Effector memory CD4-positive, alpha-beta T cell (primary cell): ENCODE measurements at places on chromosomes 13 and 19.
A peak's percentile ranks its signal among the peaks of the same experiment; 100 is the strongest.

- DNase-seq, result no peak
These were observed 768 bp upstream of the SLC44A2 start for GRCh38 chr19:10624585-10624984.

DNA sequence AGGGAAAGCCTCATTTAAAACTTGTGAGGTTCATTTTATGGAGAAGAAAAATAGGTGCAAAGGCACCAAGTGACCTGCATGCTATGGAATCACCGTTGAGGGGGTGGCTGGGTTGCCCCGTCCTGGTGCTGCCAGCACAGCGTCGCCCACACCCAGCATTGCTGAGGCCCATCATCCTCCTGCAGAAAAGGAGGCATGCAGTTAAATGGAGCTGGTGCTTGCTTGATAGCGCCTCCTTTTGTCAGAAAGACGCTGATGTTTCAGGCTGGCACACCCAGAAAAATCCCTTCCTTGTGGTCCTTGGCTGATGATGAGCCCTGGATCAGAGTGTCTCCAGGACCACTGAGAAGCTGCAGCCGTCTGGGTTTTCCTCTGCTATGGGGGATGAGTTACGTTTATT, 36.9 kb downstream of the DHRS12 start:
- no peak for DNase-seq

- no peak for DNase-seq
These were observed 1.3 kb upstream of the SPIB start for GRCh38 chr19:50417111-50418081.

DNA sequence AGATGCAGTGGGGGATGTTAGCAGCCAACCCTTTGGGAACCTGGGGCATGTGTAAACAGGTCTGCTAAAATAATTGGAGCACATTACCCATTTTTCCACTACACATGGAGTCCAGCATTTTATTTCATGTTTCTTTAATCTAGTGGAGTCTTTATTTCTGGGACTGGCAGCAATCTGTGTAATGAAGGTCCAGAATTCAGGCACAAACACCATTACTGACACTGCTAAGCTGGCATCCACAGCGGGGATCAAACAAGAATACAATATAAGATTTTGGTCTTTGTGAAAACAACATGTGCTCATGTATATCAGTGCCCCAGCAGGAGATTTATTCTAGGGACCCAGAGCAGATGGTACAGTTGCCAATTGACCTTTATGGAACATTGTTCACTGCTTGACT, 1587.0 kb upstream of the PRR20A start:
- no peak for DNase-seq

DNA sequence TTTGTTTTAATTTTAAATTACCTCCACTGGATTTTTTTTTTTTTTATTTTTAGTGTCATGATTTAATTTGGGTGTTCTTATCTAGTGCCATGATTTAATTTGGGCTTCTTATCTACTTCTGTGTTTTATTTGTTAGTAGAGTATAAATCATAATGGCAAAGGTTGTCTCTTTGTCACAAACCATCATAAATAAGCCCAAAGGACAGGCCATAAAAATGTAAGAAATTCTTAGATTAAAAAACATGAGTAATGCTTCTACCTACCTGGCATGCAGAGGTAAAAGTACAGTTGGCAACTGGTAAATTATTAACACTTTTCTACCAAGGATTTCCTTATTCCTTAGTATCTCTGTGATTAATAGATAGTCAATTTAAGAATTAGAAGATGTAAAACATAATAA, 55.2 kb downstream of the ERCC5 start:
- DNase-seq, result no peak

DNA sequence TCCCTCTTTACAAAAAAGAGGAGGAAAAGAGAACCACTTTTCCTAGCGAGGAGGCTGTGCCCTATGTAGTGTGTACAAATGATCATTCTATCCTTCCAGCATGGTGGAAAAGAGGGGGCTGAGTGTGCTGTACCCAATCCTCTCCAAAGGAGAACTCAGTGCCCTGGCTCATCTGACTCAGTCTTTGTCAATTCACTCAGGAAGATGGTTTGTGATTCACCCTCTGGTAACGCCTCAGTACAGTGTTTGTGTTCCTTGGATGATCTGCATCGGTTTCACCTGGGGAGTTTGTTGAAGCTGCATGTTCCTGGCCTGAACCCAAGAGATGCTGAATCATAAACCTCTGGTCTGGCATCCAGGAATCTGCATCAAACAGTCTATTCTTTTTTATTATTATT, 18.3 kb upstream of the ENOX1 start:
- DNase-seq, result no peak

DNA sequence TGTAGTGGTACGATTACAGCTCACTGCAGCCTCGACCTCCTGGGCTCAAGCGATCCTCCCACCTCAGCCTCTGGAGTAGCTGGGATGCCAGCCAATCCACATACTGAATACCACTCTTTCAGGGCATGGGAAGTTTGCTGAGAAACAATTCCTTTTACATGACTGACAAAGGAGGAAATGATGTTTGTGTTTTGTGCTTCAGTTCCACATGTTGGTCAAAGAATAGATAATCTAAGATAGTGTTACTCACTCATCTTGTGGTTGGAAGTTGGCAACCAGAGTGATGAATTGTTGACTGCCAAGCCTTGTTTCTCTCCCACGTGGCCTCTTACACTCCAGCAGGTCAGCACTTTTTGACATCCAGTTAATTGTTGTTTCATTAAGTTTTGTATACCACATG, 7.6 kb downstream of the MBD3L2B start:
- DNase-seq, result no peak

GRCh38 chr19:1774989-1775772, 21.9 kb downstream of the ONECUT3 start:
- no peak for DNase-seq

DNA sequence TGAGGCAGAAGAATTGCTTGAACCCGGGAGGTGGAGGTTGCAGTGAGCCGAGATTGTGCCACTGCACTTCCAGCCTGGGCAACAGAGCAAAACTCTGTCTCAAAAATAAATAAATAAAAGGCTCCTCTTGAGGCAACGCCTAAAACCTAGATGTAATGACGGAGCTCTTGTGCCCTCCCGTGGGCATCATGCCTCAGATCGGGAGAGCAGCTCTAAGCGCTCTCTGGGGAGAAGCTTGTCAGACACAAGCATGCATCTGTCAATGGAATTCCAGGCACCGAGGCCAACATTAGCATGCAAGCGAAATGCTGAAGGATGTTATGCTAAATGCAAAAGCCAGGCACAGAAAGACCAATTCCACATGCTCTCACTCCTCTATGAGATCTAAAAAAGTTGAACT, 45.6 kb upstream of the MRI1 start:
- DNase-seq, result no peak

DNA sequence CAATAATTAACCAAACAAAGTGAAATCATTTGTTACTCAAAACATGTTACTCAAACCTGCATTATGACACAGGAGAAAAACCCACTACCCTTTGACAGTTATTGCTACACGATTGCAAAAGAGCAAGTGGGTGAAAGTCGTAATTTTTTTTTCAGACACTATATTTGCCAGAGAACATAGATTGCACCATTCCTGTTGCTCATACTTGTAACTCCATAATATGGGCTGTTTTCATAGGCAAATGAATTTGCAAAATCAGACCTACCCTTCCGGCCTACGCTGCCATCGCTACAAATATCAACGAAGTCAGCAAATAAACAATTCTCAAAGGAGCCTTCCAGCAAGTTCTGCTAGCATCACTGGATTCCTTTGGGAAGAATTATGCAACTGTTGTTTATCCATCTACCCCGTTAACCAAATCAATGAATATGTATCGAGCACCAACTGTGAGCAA, 396.5 kb downstream of the IRS2 start:
- no peak for DNase-seq

GRCh38 chr13:101384929-101385328, 31.4 kb downstream of the NALCN start:
- no peak for DNase-seq

DNA sequence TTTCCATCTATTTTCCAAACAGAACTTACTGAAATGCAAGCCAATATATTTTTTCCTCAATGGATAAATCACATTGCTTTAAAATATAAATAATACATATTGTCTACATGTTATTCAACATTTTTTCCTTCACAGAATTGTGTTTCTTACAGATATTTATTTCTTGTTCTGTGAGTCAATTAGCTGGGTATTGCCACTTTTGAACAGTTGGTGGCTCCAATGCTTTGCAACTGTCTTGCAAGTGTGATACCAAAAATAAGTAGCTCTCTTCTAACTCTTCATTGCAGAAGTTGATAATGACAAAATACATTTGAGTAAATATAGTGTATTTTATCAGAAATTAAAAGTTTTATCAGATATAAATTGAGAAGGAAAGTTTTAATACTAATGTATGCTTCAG, 17.1 kb upstream of the GPC5 start:
- no peak for DNase-seq

- DNase-seq, result no peak
These were observed 237.6 kb downstream of the DNAJC15 start for GRCh38 chr13:43260999-43261398.

DNA sequence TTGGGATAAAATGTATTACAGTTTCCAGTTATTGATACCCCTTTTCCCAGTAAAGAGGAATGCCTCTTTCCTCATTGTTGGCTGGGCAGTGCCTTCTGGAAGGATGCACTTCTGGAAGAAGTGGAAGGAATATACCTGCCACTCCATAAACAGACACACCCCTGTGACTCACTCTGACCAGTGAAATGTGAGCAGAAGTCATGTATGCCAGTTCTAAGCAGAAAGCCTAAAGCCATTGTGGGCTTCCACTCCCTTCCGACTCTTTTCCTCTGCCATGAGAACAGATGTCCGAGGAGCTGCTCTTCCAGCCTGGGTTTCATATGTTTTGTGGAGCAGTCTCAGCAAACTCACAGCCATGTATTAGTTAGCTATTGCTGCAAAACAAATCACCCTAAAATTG, 166.1 kb upstream of the SERP2 start:
- DNase-seq, result no peak

- DNase-seq, result no peak
These were observed 1.2 kb downstream of the UQCRFS1 start for GRCh38 chr19:29211562-29212355.

GRCh38 chr19:10126213-10126639, 6.5 kb upstream of the EIF3G start:
- DNase-seq, result no peak

DNA sequence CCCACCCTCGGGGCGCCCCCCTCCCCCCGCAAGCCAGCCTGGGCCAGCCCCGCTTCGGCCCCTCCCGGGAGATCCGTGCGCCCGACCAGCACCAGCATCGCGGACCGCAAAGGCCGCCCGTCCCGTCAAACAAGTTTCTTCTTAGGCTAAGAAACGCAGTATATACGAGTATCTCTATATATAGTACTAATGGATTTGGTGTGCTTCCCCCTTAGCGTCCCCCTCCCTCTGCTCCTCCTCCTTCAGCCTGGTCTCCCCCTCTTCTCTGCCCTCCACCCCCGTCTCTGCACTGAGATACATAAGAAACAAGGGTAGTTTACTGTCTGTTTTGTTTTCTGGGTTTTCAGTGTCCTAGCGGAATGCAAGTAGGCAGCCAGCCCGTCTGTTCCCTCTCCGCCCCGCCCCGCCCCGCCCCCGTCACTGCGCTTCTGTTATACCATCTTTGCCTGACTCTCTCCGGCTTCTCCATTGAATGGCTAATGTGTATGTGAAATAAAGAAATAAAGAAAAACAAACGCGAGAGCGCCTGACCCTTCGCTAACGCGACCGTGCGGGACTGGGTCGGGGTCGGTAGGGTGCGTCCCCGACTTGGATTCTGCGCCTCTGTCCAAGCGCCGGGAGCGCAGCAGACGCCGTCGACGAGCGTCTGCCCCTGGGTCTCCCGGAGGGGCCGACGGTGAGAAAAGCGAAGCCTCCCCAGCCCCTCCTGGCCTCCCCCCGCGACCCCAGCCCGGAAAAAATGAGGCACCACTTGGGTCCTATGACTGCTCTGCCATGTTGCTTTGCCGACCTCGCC, 4.2 kb downstream of the LYL1 start:
- no peak for DNase-seq

DNA sequence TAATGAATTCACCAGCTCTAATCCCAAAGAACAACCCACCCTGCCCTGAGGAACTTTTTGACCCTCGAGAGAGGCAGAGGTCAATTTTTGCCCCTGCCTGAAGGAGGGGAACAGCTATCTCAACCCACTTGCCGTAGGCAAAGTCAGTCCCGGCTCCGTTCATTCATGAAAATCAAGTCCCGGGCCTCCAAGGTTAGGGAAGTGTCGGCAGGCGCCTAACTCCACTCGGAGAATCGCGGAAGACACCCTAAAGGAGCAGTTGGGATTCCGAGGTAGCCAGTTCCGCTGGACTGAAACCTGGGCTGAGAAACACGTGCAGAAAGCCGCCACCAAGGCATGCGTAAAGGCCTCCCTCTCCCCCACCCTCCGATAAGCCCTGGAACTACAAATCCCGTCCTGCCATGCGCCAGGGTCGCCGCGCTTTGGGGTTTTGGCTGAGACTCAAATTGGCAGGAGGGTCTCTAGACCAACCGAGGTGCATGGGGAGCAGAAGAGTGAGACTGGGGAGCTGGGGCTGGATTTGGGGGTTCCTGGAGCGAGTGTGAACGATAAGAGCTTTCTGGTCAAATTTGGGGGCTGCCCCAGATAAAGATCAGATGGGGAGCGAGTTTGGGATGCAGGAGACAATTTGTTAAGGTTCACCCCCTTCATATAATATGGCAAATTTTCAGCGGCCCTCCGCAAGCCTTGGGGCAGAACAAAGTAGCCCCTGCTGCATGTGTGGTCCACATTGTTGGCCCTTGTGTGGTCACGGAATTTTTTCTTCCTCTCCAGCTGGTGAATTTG, at the start of gene TNPO2:
TNPO2 (minus strand) TSS at position 292 of the 786 bp plus-strand sequence. CDS start 2,955 bp downstream, outside the sequence.
- DNase-seq, result peak; percentile 26

DNA sequence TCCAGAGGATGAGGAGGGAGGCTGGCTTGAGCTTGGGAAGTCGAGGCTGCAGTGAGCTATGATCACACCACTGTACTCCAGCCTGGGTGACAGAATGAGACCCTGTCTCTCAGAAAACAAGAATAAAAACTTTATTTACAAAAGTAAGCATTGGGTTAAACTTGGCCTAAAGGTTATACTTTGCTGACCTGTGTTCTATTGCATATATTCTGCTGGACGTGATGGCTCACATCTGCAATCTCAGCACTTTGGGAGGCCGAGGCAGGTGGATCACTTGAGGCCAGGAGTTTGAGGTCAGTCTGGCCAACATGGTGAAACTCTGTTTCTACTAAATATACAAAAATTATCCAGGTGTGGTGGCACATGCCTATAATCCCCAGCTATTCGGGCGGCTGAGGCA, 6.6 kb upstream of the ARHGEF18 start:
- no peak for DNase-seq

DNA sequence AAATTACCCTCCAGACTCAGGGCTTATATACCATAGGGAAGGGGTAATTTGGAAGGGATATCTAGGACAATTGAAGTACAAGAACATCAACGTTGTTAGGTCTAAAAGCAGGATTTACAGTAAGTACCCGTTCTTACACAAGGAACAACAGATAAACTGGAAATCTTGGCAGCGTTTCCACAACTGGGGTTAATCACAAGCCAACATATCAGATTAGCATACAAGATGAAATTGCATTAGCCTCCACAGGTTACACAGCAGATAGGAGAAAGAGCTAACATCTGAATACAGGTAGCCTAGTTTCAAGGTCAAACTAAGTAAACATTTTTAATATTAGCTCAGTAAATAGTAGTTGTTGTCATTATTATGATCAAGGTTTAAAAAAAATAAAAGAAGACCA, 1214.0 kb upstream of the PCDH20 start:
- DNase-seq, result no peak
